ENCODE measurements at places on chromosomes 1 and 21.

- DNase-seq: no peak
Observed at GRCh38 chr21:33256019-33256418, 10.1 kb upstream of the IL10RB start.

DNA sequence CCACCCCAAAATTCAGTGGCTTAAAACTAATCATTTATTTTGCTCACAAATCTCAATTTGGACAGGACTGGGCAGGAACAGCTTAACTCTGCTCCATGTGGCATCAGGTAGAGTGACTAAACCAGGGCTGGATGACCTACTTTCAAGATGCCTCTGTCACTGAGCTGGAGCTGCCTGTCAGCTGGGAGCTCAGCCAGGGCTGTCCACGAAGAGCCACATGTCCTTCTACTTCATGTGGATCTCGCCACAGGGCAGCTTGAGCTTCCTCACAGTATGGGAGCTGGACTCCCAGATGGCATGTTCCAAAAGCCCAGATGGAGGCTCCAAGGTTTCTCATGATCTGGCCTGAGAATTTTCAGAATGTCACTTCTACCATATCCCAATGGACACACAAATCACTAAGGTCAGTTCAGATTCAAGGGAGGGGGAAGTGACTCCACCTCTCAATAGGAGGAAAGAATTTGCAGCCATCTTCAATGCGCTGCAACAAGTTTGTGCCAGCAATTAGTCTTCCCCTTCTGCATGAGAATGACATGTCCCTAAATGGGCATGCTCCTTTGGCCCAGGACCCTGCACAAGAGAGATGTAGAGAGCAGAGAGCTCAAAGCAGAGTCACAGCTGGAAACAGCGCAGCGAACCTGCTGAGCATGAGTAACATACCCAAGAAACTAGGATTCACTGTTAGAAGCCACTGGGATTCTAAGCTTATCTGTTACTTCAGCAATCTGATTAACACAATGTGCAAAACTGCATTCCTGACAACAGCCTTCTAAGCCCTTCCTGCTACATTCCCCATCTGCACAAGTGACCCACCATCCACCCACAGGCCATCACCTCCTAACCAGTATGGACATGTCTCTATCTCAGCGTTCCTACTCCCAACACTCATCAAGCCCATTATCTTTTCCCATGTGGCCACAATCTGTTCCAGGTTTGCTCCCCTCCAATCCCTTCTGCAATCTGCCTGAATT is 17.0 kb downstream of the HLCS start:
- DNase-seq: no peak

- DNase-seq: peak; percentile 57
Observed at GRCh38 chr1:18302788-18303413, 177.8 kb upstream of the KLHDC7A start.

- DNase-seq: no peak
Observed at GRCh38 chr21:35882791-35883240, 177.5 kb downstream of the SETD4 start.

DNA sequence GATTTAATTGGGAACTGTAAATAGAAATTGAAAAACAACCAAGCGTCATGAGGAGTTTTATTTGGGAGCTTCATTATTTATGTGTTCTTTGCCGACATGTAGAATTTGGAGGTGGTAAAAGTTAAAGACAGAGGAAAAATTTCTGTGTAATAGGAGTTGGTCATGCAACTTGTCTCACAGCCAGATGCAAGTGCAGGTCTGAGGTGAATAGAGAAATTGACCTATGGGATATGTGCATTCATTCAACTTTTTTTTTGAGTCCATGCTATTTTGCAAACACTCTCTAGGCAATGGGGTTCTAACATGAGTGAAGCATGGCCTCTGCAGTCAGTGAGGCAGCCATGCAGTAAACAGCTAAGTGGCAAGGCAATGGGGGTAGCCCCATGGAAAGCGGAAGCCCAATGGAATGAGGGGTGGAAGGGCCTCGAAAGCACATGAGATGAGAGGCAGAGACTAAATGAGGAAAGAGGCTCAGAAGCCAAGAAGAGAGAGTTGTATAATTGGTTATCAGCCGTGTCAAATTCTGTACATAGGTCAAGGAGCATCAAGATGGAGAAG is 56.4 kb upstream of the NRIP1 start:
- DNase-seq: no peak

GRCh38 chr1:15405106-15405850 is 4.4 kb upstream of the EFHD2 start:
- no peak for DNase-seq

- no peak for DNase-seq
Observed at GRCh38 chr1:181504399-181504842, 21.1 kb downstream of the CACNA1E start.

DNA sequence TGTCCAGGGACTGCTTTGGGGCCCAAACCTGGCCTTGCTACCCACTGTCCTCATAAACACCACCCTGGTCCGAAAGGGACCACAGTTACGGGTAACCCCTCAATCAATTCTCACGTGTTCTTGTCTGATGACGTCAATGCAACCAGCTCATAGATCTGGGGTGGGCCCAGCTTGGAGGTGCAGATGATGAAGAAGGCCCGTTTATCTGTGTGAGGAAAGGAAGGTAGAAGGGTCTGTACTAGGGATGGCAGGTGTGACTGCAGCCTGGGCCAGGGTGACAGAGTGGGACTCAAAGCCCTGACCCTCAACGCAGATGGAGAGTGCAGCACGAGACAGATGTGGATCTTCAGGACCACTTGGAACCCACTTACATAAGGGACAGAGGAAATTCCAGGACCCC is 22.1 kb downstream of the LRRC71 start:
- DNase-seq: no peak

DNA sequence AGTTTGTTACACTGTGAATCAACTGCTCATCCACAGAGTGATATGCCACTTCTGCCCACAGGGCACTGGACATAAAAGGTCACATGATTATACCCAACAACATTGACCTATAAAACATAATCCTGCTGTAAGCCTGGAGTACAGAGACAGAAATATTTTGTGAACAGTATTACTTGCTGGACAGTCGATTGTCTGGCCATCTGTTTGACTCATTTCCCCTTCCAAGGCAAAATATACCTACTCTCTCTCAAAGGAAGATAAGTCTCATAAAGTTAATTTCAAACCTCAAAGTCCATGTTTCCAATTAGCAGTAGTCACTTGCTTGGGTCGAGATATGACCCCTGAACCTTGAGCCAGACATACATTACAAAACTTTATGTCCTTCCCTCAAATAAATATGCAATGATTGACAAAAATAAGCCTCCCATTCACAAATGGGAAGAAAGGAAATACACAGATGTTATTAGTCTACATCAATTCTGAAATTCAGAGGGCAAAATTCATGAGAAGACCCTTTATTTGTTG is 39.3 kb upstream of the RGS18 start:
- DNase-seq: no peak

DNA sequence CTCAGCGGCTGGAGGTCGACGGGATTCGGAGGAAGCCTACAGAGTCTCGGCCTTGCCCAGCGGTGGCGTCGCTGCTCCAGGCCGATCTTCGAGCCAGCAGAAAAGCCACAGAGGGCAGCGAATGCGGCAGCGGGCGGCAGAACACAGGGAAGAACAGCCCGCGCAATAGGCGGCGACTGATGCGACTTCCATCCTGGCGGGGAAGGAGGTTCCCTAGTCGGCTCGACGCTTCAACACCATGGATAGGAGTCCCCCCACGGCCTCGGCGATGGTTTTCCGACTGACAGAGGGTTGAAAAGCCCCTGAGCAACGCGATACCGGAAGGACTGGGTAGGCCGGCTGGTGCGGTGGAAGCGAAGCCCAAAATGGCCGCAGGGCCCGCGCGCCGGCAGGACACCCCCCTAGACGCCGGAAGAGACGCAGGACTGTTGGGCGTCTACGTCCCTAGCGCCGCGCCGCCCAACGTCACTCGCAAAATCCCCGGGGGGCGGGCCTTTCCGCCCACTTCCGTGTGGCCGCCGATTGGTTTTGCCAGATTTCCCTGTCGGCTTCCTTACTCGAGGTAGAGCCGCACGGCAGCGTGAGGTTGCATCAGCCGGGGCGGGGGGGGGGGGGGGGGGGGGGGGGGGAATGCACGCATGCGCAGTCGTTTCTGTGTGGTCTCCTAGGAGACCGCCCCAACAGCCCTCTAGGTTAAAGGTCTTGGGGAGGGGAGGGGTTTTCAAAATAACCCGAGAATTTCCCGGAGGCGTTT is at the start of gene PPP1R15B:
PPP1R15B (minus strand) TSS at position 367 of the 754 bp plus-strand sequence. CDS start 406 bp downstream, outside the sequence.
- DNase-seq: peak; percentile 98

- no peak for DNase-seq
Observed at GRCh38 chr1:200034761-200035396, 7.4 kb downstream of the NR5A2 start.

DNA sequence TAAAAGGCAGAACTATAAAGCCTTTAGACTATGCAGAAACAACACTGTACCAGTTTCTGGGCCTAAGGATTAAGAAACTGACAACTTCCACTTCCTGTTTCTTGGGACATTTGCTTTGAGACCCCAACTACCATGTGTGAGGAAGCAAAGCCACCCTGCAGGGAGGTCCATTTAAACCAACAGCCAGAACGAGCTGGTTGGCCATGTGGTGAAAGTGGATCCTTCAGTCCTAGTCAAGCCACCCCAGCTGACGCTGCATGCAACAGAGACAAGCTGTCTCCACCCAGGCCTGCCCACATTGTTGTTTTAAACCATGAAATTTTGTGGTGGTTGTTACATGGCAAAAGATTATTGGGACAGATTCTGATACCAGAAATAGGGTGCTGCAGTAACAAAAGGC is 31.8 kb upstream of the SLFNL1 start:
- DNase-seq: no peak

DNA sequence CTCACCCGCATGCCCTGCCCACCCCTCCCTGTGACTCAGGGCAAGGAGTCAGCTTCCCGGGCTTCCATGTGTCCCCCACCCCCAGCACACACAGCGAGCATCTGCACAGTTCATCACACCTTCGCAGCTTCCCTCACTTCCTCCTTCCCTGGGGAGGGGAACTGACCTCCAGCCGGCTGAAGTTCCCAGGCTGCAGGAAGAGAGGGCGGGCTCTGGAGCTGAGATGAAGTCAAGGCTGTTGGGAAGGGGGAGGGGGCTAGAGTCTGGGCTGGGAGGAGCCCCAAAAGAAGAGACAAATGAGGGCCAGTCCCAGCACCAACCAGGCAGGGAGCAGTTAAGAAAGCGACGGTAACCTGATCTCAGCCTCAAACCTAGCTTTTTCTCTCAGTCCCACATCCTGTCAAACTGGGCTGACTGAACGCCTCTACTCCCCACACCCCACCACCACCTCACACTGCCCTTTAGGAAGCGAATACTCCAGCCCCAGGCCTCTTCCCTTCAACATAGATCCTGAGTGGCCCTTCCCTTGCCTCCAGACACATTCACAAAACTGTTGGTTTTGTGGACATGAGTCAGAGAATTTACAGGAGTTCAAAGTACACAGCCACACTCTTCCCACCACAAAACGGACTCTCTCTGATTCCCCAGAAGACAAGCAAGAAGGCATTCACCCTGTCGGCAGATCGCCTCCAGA is 1.8 kb downstream of the RHOC start:
- peak; percentile 70 for DNase-seq

- no peak for DNase-seq
Observed at GRCh38 chr1:219905524-219905923, 22.8 kb downstream of the SLC30A10 start.

DNA sequence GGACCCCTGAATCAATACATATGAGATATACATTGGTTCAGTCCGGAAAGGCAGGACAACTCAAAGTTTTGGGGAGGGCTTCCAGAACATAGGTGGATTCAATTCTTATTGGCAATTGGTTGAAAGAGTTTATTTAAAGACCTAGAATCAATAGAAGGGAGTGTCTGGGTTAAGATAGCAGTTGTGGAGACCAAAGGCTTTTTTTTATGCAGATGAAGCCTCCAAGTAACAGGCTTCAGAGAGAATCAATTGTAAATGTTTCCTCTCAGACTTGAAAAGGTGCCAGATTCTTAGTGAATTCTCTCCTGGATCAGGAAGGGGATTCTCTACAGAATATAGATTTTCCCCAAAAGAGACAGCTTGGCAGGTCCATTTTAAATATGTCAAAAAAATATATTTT is 27.0 kb upstream of the CD5L start:
- DNase-seq: no peak

DNA sequence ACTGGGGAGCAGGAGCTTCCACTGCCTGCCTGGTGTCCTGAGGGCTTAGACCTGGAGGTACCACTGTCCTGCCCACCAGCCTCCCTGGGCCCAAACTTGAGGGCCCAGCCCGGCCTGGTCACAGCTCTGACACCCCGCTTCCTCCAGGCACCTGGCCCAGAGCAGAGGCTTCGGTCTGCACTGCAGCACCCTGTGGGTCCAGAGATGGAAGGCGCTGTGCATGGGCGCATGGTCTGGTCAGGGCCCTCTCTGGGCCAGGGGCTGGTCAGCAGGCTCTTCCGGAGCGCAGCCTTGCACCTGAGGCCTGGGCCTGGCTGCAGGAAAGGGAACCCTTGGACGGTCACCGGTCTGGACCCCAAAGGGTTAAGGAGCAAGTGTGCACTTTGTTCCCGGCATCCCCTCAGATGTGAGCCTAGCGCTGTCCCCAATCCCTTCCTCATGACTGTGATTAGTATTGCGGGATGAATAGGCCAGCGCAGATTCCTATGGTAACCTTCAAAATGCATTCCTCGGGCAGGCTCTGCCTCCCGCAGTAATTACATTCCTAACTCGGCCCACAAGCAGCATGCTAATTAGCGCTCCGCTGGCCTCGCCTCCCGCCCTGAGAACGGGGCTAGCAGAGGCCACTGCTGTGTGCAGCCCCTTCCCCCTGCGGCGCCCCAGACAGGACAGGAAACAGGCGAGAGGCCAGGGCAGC is 36.3 kb downstream of the PRDM16 start:
- no peak for DNase-seq

DNA sequence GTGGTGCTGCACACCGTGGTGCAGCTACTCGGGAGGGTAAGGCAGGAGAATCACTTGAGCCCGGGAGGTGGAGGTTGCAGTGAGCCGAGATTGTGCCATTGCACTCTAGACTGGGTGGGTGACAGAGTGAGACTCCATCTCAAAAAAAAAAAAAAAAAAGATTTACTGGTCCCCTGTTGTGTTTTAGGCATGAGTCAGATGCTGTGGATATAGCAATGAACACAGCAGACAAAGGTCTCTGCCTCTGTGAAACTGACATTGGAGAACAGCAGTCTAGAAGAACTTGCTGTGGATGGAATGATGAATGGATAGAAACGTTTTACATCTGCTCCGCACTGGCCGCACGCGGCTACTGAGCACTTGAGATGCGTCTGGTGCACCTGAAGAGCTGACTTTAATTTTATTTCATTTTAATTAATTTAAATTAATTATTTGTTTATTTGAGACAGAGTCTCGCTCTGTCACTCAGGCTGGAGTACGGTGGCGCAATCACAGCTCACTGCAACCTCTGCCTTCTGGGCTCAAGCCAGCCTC is 24.5 kb upstream of the EPHA2 start:
- no peak for DNase-seq

GRCh38 chr1:30285501-30285932 is 437.9 kb downstream of the MATN1 start:
- peak; percentile 24 for DNase-seq
